Transverse colon (tissue), 4 donors: ENCODE measurements at places on chromosomes 2 and 18. TPM values are rescaled to one million over a fixed set of nuclear protein-coding genes. Genes with fewer than 3 reads are reported as not detected.

GRCh38 chr2:222142027-222142426, 156.8 kb downstream of the PAX3 start:
- no peaks in the 10 kb centered on the region for H3K36me3 ChIP-seq
- no peaks in the 10 kb centered on the region for H3K27me3 ChIP-seq
- no peak overlapping the region for H3K27ac ChIP-seq
- no peak overlapping the region for H3K4me3 ChIP-seq
- H3K4me1 ChIP-seq = no peaks in the 10 kb centered on the region

GRCh38 chr2:42077343-42077742, 29.5 kb downstream of the PKDCC start:
- DNase-seq = no peak
- no peak overlapping the region for H3K4me3 ChIP-seq
- H3K27ac ChIP-seq = no peak overlapping the region
- no peaks in the 10 kb centered on the region for H3K27me3 ChIP-seq
- H3K36me3 ChIP-seq = no peaks in the 10 kb centered on the region
- peaks cover 8% of the 10 kb centered on the region for H3K4me1 ChIP-seq

The G6PC2 gene
- 0.55 TPM for total RNA-seq

- no peaks in the 10 kb centered on the region for H3K27me3 ChIP-seq
- no peaks in the 10 kb centered on the region for H3K36me3 ChIP-seq
- no peak overlapping the region for H3K27ac ChIP-seq
These were observed 23.8 kb upstream of the CABYR start for GRCh38 chr18:24114924-24115549.

DNA sequence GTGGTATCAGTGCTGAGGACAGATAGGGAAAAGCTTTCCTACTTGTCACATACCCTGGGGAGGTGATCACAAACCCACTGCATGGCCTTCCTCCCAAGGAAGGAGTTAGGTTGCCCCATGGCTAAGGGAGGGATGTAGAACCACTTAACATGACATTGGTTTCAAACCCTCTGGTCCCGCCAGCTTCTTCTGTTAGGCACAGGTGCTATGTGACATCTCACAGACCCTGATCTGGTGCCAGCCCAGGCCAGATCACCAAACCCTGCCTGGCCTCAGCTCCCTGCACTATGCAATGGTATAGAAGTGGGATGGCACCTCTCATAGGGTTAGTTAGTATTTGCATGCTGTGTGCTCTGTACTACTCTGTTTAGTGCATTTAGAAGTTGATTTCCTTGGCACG, 58.0 kb downstream of the TCF7L1 start:
- no peaks in the 10 kb centered on the region for H3K4me1 ChIP-seq
- no peaks in the 10 kb centered on the region for H3K27me3 ChIP-seq
- H3K4me3 ChIP-seq = no peak overlapping the region
- DNase-seq = no peak

DNA sequence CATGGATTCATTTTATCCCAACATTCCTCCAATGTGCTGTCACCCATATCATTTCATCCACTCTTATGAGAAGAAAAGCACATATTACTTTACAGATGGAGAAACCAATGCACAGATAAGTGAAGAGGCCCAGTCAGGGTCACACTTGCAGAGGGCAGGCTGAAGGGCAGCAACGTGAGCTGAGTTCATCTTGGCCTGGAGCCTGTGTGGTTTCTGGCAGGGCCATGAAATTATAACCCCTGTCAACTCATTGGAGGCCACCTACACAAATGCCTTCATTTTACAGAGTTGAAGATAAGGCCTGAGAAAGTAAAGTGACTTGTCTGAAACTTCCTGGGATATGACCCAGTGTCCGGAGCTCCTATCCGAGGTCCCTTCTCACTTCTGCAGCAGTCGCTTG, 88.4 kb upstream of the NRP2 start:
- no peaks in the 10 kb centered on the region for H3K36me3 ChIP-seq
- no peak overlapping the region for H3K4me3 ChIP-seq
- no peaks in the 10 kb centered on the region for H3K4me1 ChIP-seq
- H3K27ac ChIP-seq = no peak overlapping the region
- DNase-seq = no peak
- H3K27me3 ChIP-seq = no peaks in the 10 kb centered on the region

- H3K36me3 ChIP-seq = no peaks in the 10 kb centered on the region
- H3K4me3 ChIP-seq = no peak overlapping the region
- peaks cover 25% of the 10 kb centered on the region for H3K27me3 ChIP-seq
These were observed 41.7 kb upstream of the IMP4 start for GRCh38 chr2:130300970-130301348.

DNA sequence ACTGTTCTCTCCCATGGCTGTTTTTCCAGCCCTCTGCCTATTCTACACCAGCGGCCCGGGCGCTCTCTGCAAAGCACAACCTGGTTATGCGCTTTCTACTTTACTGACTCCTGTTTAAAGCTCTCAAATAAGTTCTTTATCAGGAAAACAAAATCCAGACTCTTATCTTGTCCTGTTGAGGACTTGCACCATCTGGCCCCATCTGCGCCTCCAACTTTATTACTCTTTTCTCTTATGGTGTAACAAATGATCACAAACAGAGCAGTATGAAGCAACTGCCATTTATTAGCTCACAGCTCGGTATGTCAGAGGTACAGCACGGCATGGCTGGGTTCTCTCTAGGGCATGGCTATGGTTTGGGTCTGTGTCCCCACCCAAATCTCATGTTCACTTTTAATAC, 236.5 kb upstream of the NT5C1B start:
- H3K36me3 ChIP-seq = no peaks in the 10 kb centered on the region
- no peak overlapping the region for H3K4me3 ChIP-seq
- DNase-seq = no peak
- H3K4me1 ChIP-seq = peaks cover 8% of the 10 kb centered on the region
- H3K27me3 ChIP-seq = no peaks in the 10 kb centered on the region
- no peak overlapping the region for H3K27ac ChIP-seq

The PPIG gene
- total RNA-seq = 55.7 TPM

The UGT1A7 gene
- total RNA-seq = 55.3 TPM

DNA sequence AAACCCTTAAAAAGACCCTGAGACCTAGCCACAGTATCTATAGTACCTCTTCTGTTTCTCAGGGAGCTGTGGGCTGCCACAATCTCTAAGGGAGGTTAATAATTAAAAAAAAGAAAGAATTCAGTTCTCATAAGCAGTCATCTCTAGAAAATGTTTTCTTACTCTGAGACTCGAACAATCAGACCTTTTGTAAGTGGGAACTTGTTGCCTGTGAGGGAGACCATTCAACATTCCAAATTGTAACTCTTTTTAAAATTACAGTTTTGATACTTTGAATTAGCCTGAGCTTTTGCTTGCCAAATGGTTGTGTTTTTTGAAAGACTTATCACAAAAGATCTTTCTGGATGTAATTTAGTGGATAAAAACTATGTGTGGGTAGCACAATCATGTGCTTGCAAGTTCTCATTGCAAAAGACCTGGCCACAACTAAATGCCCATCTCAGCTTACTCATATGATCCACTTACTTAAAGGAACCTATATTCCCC, 33.3 kb downstream of the IL1R2 start:
- H3K27me3 ChIP-seq = no peaks in the 10 kb centered on the region
- H3K36me3 ChIP-seq = no peaks in the 10 kb centered on the region
- H3K4me3 ChIP-seq = no peak overlapping the region
- no peaks in the 10 kb centered on the region for H3K4me1 ChIP-seq
- DNase-seq = no peak

The RFTN2 gene
- 1.7 TPM for total RNA-seq

GRCh38 chr2:210337159-210337558, 22.2 kb upstream of the MYL1 start:
- no peak for DNase-seq
- no peak overlapping the region for H3K4me3 ChIP-seq
- no peaks in the 10 kb centered on the region for H3K36me3 ChIP-seq
- H3K27ac ChIP-seq = no peak overlapping the region
- no peaks in the 10 kb centered on the region for H3K4me1 ChIP-seq

DNA sequence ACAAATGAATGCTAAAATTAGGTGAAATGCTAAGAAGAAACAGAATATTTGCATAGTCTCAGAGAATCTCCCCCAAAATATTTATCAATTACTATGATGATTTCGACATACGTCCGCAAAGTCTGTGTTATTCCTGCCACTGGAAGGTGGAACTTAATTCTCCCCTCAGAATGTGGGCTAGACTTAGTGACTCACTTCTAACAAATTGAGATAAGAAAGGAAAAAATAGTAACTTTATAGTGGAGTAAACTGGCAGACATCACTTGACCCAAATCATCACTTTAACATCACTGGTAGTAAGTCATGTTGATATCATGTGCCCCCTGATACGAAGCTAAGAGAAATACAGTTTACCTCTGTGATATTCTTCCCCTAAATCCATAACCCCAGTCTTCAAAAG, 23.5 kb downstream of the HADHB start:
- no peaks in the 10 kb centered on the region for H3K36me3 ChIP-seq
- no peaks in the 10 kb centered on the region for H3K4me1 ChIP-seq
- no peak overlapping the region for H3K4me3 ChIP-seq
- no peak for DNase-seq

- H3K4me1 ChIP-seq = no peaks in the 10 kb centered on the region
- DNase-seq = no peak
- no peaks in the 10 kb centered on the region for H3K27me3 ChIP-seq
- H3K27ac ChIP-seq = no peak overlapping the region
- H3K4me3 ChIP-seq = no peak overlapping the region
These were observed 115.6 kb downstream of the CTAGE1 start for GRCh38 chr18:22302144-22302543.

- H3K36me3 ChIP-seq = no peaks in the 10 kb centered on the region
- H3K27me3 ChIP-seq = no peaks in the 10 kb centered on the region
- DNase-seq = no peak
- peaks cover 2% of the 10 kb centered on the region for H3K4me1 ChIP-seq
These were observed 94.4 kb downstream of the NRP2 start for GRCh38 chr2:205776720-205777119.

GRCh38 chr2:178173657-178174056, 20.7 kb upstream of the OSBPL6 start:
- no peaks in the 10 kb centered on the region for H3K36me3 ChIP-seq
- no peak overlapping the region for H3K27ac ChIP-seq
- DNase-seq = no peak
- no peak overlapping the region for H3K4me3 ChIP-seq
- H3K4me1 ChIP-seq = no peaks in the 10 kb centered on the region
